ENCODE measurements at places on chromosomes 16 and 17.
A peak's percentile ranks its signal among the peaks of the same experiment; 100 is the strongest.

- peak; percentile 44 for DNase-seq
Measured at GRCh38 chr17:57570724-57571344, 174.3 kb downstream of the CCDC182 start.

- peak; percentile 81 for DNase-seq
Measured at GRCh38 chr17:32111141-32111771, 31.0 kb upstream of the RHOT1 start.

DNA sequence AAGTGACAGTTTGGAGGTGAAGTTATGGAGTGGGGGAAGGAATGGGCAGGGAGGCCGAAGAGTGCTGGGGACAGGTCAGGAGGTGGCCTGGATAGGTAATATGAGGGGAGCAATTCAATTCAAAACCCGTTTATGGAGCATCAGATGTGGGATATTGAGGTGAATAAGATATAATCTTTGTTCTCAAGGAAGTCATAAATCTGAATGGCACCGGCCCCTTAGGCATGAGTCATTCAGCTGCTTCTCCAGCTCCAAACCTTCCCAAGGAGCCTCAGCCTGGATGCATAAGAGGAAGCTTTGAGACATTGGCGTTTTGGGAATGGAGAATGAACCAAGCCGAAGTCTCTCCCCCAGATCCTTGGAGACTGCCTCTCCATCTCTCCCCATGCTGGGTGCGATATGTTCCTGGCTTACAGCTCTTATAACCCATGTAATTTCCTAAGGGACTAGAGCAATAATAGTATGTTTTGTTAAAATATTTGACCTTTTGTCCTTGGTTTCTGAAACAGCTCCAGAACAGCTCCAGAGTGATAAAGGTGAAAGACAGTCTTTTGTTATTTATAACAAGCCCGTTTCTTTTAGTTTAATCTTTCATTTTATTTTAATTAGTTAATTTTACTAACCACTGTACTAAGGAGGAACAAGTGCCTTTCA is 1.7 kb downstream of the TUBG2 start:
- no peak for DNase-seq

GRCh38 chr17:29731589-29731929 is 108.8 kb upstream of the CORO6 start:
- no peak for DNase-seq

- no peak for DNase-seq
Measured at GRCh38 chr17:81666092-81666341, 388 bp downstream of the OXLD1 start.

Measured in NCI-H1436 (cell line).